ENCODE measurements at places on chromosomes 7 and 10.

DNA sequence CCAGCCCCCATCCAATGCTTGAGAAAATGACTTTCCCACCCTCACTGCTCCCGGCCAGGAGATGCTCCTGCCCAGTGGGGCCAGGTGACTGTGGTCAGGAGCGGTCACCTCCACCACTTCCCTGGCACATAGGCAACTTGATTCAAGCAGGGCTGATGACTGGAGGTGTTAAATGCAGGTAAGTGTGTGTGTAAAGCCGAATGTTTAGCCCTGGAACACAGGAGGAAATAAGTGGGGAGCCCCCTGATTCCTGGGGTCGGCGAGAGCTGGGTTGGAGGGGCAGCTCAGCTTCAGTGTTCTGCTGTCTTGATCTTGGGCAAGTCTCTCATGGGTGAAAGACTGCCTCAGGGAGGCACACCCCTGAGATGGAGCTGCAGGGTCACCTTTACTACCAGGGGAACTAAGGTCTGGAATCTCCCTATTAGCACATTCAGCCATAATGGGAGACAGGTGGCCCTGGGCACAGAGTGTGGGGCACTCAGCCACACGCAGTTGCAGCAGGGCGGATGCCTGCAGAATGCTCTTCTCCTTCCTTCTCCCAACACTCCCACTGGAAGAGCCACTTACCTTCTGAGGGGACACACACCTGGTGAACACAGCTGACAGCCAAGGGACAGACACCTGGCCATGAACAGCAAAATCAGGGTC is 124.1 kb downstream of the PTPN20 start:
- no peaks in the 10 kb centered on the region for H3K36me3 ChIP-seq
- no peak overlapping the region for H3K27ac ChIP-seq
- no peak overlapping the region for H3K4me3 ChIP-seq
- H3K4me1 ChIP-seq = no peaks in the 10 kb centered on the region
- no peak for DNase-seq

DNA sequence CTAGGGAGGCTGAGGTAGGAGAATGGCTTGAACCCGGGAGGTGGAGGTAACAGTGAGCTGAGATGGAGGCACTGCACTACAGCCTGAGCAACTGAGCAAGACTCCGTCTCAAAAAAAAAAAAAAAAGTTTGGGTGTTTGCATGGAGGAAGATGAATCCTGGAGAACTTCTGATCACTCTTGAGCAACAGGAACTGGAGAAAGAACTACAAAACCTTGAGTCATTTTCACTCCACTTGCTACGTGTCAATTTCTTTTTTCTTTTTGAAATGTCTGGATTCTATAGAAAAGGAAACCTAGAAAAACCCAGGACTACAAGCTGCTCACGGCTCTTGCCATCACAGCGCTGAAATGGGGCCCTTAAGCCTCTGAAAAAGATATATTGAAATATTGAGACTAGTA is 189.6 kb upstream of the NRP1 start:
- DNase-seq = no peak
- H3K27me3 ChIP-seq = no peaks in the 10 kb centered on the region
- no peak overlapping the region for H3K27ac ChIP-seq
- H3K36me3 ChIP-seq = no peaks in the 10 kb centered on the region

GRCh38 chr10:89588671-89589070 is 53.3 kb upstream of the SLC16A12 start:
- no peaks in the 10 kb centered on the region for H3K27me3 ChIP-seq
- no peak overlapping the region for H3K4me3 ChIP-seq
- no peak for DNase-seq
- H3K27ac ChIP-seq = no peak overlapping the region
- H3K4me1 ChIP-seq = no peaks in the 10 kb centered on the region

DNA sequence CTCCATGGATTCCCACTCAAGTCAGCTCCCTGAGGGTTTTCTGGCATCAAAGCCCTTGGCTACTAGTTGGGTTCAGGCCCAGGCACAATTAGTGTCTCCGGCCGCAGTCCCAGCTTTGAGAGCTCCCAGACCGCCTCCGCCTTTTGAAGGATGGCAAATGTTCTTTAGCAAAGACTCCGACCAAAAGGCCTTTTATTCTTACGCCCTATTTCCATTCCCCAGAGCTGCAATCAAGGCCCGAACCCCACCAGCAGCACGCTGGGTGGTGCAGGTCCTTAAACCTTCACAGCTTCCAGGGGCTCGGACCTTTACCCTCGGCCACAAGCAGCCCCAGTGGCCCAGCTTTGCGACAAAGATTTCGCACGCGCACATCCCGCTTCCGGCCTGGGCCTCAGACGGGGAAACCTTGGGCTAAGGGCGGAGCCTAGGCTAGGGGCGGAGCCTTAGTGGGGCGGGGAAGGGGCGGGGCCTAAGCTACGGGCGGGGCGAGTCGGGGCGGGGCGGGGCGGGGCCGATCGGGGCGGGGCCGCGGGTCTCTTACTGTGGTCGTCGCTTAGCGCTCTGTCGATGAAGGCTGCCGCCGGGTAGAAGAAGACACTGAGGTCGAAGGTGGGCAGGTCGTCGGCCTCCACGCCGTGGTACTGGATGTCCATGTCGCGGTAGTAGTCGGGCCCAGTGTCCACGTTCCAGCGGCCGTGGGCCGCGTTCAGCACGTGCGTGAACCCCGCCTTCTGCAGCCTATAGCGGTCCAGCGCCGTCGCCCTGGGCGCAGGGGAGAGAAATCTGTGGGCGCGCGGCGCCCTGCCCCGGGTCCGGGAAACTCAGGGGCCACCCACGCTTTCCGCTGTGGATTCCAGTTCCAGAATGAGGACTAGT is 68.0 kb upstream of the SAMD8 start:
- H3K27ac ChIP-seq = no peak overlapping the region
- DNase-seq = peak; percentile 32
- H3K4me3 ChIP-seq = no peak overlapping the region
- H3K36me3 ChIP-seq = no peaks in the 10 kb centered on the region
- peaks cover 7% of the 10 kb centered on the region for H3K4me1 ChIP-seq
- no peaks in the 10 kb centered on the region for H3K27me3 ChIP-seq

GRCh38 chr7:52197221-52197620 is 838.2 kb upstream of the POM121L12 start:
- H3K36me3 ChIP-seq = no peaks in the 10 kb centered on the region
- no peak overlapping the region for H3K4me3 ChIP-seq
- H3K27ac ChIP-seq = no peak overlapping the region
- no peak for DNase-seq

GRCh38 chr7:128322040-128322643 is 21.6 kb downstream of the RBM28 start:
- peaks cover 42% of the 10 kb centered on the region for H3K4me1 ChIP-seq
- H3K36me3 ChIP-seq = peaks cover 48% of the 10 kb centered on the region

DNA sequence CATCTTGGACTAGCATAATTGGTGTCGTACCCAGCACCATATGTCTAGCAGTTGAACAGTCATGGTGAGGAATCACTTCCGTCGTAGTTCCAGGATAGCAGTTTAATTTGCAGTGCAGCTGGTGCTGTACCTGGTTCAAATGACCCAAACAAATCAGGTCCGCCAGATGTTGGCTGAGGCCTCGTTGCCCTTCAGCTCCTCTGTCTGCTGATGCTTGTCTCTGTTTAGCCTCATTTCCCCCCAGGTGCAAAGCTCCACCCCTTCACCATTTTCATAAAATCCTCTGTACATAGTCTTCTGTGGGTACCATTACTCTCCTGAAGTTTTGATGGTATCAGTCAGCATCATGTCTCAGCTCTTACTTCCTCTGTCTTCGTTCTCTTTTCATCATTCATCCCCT is 35.1 kb downstream of the UMAD1 start:
- no peak overlapping the region for H3K27ac ChIP-seq
- no peak overlapping the region for H3K4me3 ChIP-seq
- H3K27me3 ChIP-seq = no peaks in the 10 kb centered on the region
- peaks cover 20% of the 10 kb centered on the region for H3K4me1 ChIP-seq
- no peak for DNase-seq
- peaks cover 5% of the 10 kb centered on the region for H3K36me3 ChIP-seq

DNA sequence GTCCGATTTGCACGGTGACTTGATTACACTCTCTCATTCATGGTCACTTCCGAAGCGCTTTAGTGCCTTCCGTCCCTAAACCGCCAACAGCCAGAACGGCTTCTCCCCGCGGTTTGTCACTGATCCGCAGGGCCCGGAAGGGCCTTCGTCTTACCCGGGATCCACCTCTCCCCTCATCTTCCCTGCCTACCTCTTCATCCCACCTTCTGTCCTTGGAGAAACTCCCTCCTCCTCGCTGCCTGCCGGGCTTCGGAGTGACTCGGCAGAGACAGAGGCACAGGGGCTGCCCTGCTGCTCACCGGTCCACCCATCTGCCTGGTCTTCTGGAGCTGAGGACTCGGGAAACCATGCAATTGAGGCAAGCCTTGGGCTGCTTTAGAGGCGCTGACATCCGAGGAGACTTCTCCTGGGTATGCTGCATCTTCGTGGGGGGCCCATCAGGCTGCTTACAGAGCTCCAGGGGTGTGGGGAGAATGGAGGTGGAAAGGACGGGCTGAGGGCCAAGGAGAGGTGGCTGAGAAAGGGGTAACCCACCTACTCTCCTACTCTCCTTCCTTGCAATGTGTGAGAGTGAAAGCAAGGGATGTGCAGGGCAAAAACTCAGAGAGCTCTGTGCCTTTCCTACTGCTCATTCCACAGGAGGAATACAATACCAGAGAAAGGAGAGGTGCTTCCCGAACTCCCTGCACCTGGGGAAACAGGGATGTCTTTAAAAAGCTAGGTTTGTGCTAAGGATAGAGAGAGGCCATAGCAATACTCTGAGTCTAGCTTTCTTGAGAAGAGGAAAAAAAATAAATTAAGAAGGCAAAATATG is 1.0 kb upstream of the HOXA11 start:
- no peak overlapping the region for H3K4me3 ChIP-seq
- peaks cover 91% of the 10 kb centered on the region for H3K27me3 ChIP-seq
- H3K4me1 ChIP-seq = peaks cover 54% of the 10 kb centered on the region
- no peak for DNase-seq
- H3K27ac ChIP-seq = no peak overlapping the region

DNA sequence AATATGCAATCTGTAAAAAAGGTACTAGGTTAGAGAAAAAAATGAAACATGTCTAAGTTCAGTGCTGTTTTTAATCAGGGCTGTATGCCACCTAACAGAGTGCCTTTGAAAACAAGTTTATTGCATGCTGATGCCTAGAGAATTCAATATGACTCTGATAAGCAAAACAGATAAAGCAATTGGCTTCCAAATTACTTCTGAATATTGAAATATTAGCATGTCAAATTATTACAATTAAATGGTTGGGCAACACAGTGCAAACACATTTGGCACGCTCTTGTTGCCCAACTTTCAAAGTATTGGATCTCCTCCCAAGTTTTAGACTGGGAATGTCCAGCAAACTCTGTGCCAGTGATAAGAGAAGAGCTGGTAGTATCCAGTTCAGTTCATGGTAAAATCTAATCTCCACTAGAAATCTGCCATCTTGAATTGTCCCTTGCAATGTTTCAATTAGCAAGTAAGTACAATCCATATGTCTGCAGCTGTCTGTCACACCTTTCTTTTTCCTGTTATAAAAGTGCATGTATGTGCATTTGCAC is 65.2 kb upstream of the FAM133B start:
- H3K36me3 ChIP-seq = no peaks in the 10 kb centered on the region
- no peaks in the 10 kb centered on the region for H3K4me1 ChIP-seq
- no peak overlapping the region for H3K4me3 ChIP-seq

GRCh38 chr10:63430091-63430998 is 35.4 kb downstream of the JMJD1C start:
- DNase-seq = no peak
- no peaks in the 10 kb centered on the region for H3K4me1 ChIP-seq
- no peak overlapping the region for H3K4me3 ChIP-seq
- no peaks in the 10 kb centered on the region for H3K27me3 ChIP-seq
- H3K27ac ChIP-seq = no peak overlapping the region
- no peaks in the 10 kb centered on the region for H3K36me3 ChIP-seq
